ENCODE measurements at places on chromosomes 2 and 18.

DNA sequence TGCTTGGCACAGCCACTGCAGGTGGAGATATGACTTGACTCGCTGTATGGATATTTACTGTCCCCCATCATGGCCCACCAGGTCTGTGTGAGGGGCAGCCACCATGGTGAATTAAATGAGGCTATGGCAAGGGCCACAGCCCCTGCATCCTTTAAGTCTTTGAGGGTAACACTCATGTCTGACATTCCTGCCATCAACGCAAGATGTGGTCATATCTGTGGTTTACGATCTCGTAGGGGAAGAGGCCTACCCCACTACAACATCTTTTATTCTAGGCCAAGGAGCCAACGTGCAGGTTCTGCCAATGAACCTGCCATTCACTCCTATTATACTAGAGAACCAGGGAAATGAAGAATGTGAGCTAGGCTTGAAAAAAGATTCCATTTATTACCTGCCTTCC, 381.6 kb upstream of the ID2 start:
- no peak for DNase-seq

DNA sequence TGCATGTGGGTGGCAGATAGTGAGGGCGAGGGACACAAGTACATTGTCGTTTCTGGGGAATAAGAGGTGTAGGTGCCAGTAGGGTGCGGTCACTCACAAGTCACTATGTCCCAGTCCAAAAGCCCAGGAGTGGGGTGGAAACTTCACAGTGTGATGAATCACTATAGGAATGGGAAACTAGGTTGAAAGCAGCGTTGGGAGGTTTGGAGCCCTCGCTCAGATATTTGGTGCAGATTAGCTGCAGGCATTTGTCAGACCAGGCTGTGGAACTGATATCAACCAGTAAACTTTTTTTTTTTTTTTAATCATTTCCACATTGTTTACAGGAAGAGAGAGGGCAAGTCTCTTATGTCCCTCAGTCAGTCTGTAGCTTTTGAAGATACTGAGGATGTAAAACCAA, 121.8 kb downstream of the CERS6 start:
- DNase-seq: no peak

DNA sequence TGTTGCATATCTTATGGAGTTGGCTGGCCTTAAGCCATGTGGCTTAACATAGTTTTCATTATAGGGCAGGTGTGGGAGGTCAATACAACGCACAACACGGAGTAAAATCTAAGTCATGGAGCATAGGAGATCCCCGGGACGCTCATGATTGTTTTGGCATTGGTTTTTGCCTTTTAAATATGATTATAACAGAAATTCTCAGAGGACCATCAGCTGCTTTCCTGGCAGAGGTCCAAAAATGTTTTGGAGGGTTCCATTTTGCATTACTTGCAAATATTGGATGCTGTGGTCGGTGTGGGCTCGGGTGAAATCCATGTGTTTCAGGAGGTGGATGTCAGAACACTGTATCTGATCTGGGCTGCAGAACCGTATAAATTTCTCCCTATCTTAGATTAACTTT, 3.4 kb downstream of the NCOA1 start:
- DNase-seq: no peak

- DNase-seq: no peak
These were observed 3.6 kb downstream of the CXCR4 start for GRCh38 chr2:136114382-136114781.

DNA sequence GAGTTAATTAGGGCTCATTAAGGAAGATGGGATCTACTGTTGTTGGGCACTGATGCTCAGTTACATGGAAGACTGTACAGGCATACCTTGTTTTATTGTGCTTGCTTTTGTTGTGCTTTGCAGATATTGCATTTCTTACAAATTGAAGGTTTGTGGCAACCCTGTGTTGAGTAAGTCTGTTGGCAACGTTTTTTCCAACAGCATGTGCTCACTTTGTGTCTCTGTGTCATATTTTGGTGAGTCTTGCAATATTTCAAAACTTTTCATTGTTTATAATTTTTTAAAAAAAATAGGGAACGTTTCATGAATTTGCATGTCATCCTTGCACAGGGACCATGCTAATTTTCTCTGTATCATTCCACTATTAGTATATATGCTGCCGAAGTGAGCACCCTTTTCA, 15.6 kb downstream of the PHLPP1 start:
- no peak for DNase-seq

GRCh38 chr2:144671695-144672455, 152.0 kb upstream of the ZEB2 start:
- no peak for DNase-seq

- DNase-seq: no peak
These were observed 246.1 kb downstream of the RPRM start for GRCh38 chr2:153232464-153232863.

DNA sequence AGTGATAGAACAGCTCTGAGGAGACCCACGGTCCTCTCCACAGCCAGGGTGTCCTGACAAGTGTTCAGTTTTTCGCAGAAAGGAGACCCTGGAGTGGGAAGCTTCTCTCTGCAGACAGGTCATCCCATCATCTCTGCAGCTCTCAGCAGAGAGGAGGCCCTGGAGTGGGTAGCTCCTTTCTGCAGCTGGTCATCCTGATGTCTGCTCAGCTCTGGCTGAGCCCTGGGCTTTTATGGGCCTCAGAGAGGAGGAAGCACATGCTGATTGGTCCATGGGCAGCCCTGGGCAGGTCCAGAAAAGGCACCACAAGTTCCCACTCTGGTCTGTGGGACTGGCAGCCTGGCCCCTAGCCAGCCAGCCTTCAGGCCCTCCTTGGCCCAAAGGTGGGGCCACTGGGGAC, 72.3 kb upstream of the ST3GAL5 start:
- DNase-seq: no peak

DNA sequence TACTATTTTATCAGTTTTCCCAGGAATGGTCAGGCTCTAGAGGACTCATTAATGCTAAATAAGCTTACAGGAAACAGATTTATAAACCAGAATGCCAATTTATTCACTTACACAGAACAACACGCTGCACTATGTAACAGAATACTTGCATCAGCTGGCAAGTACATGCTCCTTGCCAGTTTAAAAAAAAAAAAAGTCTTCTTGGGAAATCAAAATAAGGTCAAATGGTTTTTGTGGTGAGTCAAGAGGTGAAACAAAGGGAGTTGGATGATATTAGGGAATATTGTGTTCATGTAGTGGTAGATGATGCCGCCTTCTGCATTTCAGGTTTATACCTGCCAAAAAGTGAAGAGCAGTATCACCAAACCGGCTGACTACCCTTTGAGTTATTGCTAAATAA, 1322.1 kb upstream of the ZEB2 start:
- no peak for DNase-seq

DNA sequence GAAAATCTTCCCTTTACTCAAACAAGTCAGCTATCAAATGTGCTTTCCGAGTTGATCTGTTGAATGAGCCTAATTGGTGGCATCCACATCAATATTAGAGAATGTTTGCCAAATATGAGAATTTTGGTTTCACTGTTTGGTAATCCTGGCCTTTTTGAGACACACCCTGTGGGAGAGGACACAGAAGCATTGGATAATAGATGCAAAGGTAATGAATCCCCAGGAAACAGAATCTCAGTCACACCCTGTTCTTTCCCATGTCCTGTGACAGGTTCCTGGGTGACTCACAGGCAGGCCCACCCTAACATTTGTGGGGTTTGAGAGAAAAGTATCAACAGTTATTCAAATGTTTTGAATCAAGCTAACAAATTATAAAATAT, 99.8 kb upstream of the PELI1 start:
- DNase-seq: no peak

DNA sequence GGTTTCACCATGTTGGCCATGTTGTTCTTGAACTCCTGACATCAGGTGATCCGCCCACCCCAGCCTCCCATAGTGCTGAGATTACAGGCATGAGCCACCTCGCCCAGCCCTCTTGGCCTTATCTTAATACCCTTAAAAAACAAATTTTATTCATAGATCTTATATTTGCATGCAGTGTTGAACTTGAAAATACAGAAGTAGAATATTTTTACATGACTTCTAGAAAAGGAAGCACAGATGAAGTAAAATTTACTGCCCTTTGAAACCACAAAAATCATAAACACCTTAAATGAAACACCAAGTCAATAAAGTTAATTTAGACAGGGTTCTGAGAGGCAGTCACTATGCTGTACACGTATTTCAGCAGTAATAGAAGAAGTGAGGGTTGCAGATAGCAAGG, 145.7 kb downstream of the CERS6 start:
- DNase-seq: no peak

- DNase-seq: no peak
These were observed 2.4 kb upstream of the DTNA start for GRCh38 chr18:34707670-34708069.

DNA sequence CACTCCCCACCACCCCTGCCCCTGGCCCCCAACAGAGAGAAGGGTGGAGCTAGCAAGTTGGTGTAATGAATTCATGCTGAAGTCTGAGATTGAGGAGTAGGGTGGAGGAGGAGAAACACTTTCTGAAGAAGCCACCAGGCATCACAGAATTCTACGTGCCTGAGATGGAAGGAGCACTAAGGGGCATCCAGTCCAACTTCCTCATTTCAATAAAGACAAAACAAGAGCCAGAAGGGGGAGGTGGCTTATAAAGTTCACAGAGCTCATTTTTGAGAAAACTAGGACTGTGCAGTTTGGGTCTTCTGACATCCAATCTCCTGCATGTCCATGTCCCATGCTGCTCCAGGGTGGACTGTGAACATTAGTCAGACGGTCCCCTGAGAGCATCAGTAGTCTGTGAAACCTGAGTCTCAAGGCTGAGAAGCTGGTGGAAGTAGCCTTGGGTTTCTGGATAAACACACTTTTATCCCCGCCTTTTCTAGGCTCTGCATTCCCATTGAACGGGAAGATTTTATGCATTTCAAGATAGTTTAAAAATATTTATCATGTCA, 77.7 kb downstream of the TRIM43 start:
- DNase-seq: no peak

GRCh38 chr18:11037533-11038240, 111.7 kb downstream of the PIEZO2 start:
- no peak for DNase-seq

DNA sequence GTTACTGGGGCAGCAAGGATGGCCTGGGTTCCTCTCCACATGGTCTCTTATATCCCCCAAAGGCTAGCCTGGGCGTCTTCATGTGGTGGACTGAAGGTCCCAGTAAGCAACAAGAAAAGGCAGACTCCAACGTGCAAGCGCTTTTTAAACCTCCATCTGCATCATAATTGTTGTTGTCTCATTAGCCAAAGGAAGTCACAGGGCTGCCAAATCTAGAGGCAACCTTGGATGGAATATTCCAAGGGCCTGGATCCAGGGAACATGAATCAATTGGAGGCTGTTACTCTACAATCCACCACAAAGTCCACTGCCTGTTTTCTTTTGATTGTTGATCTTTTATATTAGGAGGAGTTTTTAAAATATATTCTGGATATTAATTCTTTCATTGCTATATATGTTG, 118.8 kb downstream of the SH3RF3 start:
- DNase-seq: no peak

DNA sequence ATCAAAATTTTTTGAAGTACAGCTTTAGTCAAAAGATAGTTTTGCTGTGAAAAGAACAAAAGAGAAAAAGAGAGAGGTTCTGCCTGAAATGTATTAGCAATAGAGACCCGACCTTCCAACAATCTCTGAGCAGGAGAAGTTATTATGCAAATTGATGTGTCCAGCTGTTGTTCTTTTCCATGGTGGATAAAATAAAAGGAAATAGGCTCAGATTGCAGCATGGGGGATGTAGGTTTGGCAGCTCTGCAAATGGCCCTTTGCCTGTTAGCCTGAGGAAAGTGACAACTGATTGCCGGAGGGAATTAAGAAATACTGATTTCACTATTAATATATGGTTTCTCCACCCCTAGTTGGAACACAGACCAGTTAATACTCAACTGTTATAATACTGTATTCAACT, 1283.2 kb upstream of the NXPH2 start:
- no peak for DNase-seq

GRCh38 chr2:180366481-180366880, 359.4 kb upstream of the CWC22 start:
- no peak for DNase-seq

Data from T-cell (primary cell).